ENCODE measurements at places on chromosomes 3 and 15. TPM values are rescaled to one million over a fixed set of nuclear protein-coding genes. Genes with fewer than 3 reads are reported as not detected.

Gene STRIT1
- total RNA-seq: not detected

Gene ZNF80
- not detected for total RNA-seq

Gene DUOXA2
- total RNA-seq: not detected

Gene SLC9A9
- 2.0 TPM for total RNA-seq

Gene BMF
- not detected for total RNA-seq

Gene BNC1
- 68.3 TPM for total RNA-seq

Gene FAM174B
- 6.5 TPM for total RNA-seq

Gene IGF1R
- 53.3 TPM for total RNA-seq

Gene SPINK8
- not detected for total RNA-seq

Gene CMC1
- 31.9 TPM for total RNA-seq

Gene IQCH
- 4.4 TPM for total RNA-seq

Gene ZNF639
- total RNA-seq: 52.8 TPM
